Left renal pelvis (tissue), 4 donors: ENCODE measurements at places on chromosomes 3 and 15.

- no peak for DNase-seq
Observed at GRCh38 chr3:29263476-29263875, 17.4 kb upstream of the RBMS3 start.

DNA sequence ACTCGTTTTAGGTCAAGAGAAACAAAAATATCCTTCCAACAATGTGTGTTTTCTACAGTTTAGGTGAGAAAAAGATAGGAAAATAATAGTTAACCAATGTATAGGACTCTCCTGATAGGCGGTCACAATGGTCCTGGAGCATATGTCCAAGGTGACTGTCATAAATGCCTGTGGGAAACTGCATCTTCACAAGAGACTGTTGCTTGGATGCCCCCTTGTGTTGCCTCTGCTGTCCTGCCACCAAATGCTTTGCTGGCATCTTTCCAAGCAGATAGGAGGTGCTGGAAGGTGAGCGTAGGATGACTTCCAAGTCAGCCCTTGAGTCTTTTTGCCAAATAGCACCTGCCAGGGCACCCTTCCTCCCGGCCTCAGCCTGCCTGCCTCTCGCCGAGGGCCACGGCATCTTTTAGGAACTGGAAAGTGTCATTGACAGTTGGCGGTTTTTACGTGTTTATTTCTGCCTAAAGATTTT, 24.1 kb upstream of the SACM1L start:
- DNase-seq = no peak

GRCh38 chr15:60838206-60838605, 359.3 kb upstream of the ICE2 start:
- DNase-seq = no peak

DNA sequence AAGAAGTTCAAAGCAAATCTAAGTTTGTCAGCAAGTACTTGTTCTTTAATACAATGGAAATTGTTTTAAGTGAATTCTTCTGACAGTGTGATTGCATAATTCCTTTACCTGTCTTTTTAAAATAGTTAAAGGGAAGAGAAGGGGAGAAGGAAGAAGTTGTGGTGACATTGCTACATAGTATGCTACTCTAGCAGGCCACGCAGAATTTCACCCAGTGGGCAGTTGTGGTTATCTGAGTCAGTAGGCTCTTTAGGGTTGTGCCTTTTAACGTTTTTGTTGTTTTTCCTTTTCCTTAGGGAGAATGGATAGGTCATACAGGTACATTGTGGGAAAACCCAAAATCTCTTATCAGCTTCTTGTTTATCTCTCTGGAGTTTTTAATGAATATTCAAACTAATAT, 40.4 kb downstream of the KIF15 start:
- no peak for DNase-seq

GRCh38 chr3:188546835-188547670, 393.1 kb downstream of the LPP start:
- DNase-seq = no peak

DNA sequence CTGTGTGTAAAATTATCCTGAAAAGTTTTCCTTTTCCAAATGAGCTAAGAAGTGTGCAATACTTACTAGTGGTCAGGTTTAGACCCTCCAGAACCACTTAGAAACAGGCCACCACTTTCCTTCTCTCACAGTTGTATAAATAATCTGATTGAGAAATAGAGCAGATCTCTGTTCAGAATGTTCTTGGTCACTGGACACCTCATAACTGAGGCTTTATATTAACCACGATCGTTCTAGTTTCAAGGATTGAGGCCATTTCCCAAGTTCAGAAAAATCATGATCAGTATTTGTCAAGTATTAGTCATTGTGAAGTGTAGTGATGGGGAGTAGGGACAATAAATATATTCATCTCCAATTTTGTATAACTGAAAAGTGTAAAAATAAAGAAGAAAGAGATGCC, 1.0 kb upstream of the MAP3K13 start:
- DNase-seq = no peak

DNA sequence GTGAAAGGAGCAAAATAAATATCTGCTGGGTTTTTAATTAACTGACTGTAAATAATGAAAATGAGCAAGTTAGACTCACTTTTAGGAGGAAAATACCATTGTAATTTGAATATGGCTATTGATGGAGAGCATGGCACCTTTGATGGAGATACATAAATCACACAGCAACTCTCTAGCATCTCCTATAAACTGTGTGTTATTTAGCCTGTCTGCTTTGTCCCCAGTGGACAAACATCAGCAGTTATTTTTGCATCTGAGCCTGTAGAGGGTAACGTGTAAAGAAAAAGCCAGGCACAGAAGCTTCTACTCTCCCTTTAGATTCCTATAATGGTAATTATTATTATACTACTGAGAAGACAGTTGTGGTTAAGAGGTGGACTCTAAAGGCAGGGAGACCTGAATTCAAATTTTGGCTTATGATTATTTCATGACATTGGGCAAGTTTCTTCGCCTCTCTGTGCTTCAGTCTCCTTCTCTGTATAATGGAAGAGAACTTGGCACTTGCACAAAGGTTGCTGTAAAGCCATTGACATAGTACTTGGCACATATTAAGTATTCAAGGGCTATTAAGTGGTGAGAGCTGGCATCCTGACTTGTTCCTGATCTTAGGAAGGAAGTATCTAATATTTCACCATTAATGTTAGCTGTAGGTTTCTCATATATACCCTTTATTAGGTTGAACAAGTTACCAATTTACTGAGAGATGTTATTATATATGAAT, 289.5 kb upstream of the TRIM42 start:
- no peak for DNase-seq

GRCh38 chr15:44101286-44101685, 93.8 kb downstream of the FRMD5 start:
- DNase-seq = no peak

- no peak for DNase-seq
Observed at GRCh38 chr3:78613421-78613879, 1154.3 kb downstream of the ROBO1 start.

DNA sequence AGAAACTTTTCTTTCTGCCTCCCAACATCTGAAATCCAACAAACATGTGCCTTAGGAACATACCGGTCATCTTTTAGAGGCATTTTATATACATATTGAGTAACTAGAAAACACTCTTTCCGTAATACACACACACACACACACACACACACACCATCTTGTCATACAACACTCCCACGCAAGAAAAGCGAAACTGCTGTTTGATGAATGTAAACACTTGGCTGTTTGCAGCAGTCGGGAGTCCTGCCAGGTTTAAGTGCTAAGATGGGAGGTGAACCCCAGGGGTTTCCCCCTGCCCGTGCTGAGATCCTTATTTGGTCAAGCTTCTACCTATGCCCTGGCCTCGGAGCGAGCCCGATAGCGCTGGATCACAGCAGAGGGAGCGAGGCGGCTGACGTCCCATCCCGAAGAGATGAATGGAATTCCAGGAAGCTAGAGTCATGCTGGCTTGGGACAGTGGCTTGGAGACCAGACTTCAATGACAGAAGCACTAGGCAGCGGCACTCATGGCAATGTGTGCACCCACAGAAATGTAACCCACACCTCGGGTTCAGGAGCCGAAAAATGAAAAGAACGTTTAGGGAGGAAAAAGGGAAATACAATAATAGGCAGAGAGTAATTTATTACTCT, 1.3 kb upstream of the THBS1 start:
- DNase-seq = peak; percentile 56

- no peak for DNase-seq
Observed at GRCh38 chr3:10371167-10371566, 50.3 kb upstream of the SEC13 start.

DNA sequence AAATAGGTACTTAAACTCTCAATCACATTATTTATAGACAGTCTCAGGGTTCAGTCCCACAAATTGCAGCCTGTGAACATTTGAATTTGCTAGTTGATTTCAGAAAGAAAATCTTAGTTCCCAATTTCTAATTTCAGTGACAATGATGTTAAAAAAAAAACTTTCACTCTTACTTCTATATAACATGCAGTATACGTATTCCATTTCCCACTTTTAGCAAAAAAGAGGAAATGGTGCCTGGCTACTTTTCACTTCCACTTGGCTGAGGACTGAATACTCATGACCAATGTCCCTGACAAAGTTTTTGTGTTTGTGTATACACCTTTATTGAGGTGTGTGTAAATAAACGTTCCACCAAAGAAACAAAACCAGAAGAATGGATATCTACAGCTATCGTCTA, 32.1 kb upstream of the XCR1 start:
- no peak for DNase-seq

DNA sequence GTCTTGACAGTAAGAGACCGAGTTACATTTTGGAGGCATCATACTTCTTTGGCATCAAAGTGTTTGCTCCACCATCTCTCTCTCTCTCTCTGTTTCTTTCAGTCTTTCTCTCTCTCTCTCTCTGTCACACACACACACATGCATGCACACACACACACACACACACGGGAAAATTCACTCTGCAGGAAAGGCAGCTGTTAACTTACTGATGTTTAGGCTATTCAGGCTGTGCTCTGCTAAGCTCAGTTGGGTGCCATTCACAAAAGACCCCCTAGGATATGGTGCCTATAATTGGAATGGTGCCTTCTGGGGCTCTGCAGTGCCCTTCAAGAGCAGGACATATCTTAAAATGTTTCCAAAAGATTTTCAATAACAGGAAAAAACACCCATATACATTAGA, 78.2 kb downstream of the KCNH8 start:
- DNase-seq = no peak

GRCh38 chr3:172079326-172079976, 40.1 kb downstream of the FNDC3B start:
- DNase-seq = no peak

DNA sequence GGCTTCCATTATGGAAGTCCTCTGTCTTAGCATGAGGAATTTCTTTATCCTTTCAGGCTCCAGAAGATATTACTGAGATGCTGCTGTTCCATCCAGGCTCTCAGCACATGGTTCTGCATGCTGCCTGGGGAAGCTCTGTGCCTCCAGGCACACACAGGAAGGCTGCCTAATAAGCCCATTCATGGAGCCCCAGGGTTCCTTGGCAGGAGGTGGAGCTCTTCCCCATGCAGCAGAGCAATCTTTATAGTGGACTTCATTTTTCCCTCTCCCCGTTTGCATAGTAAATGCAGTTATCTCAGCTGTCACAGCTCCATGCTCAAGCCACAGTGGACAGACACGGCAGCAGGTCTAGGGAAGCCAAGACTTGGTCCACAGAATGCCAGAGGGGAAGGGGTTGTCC, 57.6 kb downstream of the BOC start:
- no peak for DNase-seq

GRCh38 chr3:159897331-159898075, 91.1 kb upstream of the IL12A start:
- DNase-seq = no peak

- DNase-seq = no peak
Observed at GRCh38 chr3:191105418-191105817, 93.6 kb upstream of the OSTN start.

- no peak for DNase-seq
Observed at GRCh38 chr3:128091586-128091985, 32.0 kb downstream of the RUVBL1 start.

DNA sequence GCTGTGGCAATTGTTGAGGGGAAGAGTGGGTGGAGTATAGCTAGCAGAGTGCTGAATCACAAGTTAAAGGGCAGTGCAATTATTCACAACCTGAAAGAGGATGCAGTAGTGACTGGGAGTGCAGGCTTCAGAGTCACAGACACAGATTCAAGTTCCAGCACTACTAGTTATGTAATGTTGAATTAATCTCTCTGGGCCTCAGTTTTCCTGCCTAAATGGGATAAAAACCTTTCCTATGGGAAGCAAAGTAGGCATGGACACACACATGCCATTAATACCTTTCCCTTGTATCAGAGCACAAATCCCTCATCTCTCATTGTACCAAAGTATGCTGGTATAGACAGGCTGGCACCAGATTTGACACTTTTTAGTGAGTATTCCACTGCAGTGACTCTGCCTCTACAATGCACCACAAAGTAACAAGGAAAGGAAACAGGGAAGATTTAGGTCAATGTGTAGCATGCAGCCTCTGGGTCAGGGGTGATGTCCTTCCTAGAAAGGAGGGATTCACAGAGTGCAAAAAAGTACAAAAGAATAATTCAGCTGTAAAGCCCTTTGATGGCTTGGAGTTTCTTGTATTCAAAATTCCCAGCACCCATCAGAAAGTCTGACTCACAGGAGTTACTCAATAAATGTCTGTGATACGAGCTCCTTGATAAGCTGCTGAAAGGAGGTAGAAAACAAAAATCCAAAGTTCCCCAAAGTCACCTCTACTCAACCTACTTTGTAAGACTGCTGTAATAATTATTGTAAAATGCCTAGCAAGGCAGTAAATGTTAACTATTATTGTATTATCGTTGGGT, 507.5 kb upstream of the TGFBR2 start:
- no peak for DNase-seq

GRCh38 chr3:155743606-155744005, 1.3 kb downstream of the PLCH1 start:
- DNase-seq = no peak

DNA sequence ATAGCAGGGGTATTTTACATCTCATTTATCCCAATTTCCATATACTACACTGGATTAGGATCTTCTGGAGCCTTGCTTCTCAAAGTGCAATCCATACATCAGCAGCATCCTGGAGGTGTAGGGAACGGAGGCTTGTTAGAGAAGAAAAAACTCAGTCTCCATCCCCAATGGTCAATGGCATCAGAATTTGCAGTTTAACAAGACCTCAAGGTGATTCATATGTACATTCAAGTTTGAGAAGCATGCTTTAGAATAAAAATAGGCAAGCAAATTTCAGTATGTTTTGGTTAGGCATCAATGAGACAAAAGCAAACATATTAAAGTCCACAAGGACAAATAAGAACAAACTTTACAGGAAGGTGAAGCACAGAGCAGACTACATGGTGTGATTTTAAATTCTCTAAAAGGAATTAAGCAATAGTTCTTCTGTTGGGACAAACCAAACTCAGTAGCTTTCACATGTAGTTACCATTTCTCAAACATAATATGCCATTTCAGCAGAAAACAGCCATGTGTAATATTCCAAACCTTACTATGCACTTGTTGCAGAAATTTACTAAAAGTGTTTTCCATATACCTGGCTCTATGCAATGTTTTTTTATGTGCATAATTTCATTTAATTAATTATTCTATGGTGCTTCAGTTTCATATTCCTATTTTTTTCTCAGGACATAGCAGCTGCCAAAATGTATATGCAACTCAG, 360.3 kb upstream of the NECTIN3 start:
- DNase-seq = no peak

DNA sequence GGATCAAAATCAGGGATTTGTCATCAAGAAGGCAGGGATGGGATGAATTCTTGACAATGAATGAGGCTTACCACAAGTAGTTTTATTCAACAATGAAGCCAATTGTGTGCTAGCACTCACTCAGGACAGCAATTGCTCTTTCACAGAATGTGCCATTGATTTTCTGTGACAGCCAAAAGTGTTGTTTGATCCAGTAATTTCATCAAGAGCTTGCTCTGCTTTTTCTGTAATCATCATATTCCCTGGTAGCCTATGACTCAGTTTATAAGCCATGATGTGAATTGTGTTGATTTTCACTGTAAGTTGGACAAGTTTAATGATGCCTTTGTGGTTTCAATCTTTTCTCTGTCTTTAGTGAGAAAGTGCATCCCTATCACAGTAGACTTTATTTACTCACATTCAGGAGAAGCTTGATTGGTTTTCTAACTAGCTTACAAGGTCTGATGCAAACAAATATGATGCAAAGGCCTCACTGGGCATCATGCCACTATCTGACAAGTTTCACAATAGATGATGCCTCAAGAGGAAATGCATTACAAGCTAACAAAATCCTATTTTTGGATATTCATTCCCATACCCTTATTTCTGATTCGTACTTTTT, 13.6 kb upstream of the CSRNP1 start:
- DNase-seq = no peak
